Hepatocyte (in vitro differentiated cells): ENCODE measurements at places on chromosomes 4 and X.
A peak's percentile ranks its signal among the peaks of the same experiment; 100 is the strongest.

DNA sequence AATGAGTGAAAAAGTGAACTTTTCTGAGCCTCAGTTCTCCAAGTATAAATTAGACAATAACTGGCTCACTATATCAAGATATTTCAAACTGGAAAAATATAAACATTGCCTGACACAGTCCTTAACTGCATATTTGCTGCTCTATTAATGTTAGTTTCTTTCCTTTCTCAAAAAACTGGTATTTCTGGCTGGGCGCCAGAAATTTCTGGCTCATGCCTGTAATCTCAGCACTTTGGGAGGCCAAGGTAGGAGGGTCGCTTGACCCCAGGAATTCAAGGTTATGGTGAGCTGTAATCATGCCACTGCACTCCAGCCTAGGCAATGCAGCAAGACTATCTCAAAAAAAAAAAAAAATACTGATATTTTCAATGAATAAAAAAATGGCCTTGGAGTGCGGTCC, 227.0 kb downstream of the MAGEB17 start:
- H3K27me3 ChIP-seq = no peaks in the 10 kb centered on the region
- no peak overlapping the region for H3K4me3 ChIP-seq
- no peak for DNase-seq
- no peak overlapping the region for H3K27ac ChIP-seq
- H3K4me1 ChIP-seq = no peaks in the 10 kb centered on the region

DNA sequence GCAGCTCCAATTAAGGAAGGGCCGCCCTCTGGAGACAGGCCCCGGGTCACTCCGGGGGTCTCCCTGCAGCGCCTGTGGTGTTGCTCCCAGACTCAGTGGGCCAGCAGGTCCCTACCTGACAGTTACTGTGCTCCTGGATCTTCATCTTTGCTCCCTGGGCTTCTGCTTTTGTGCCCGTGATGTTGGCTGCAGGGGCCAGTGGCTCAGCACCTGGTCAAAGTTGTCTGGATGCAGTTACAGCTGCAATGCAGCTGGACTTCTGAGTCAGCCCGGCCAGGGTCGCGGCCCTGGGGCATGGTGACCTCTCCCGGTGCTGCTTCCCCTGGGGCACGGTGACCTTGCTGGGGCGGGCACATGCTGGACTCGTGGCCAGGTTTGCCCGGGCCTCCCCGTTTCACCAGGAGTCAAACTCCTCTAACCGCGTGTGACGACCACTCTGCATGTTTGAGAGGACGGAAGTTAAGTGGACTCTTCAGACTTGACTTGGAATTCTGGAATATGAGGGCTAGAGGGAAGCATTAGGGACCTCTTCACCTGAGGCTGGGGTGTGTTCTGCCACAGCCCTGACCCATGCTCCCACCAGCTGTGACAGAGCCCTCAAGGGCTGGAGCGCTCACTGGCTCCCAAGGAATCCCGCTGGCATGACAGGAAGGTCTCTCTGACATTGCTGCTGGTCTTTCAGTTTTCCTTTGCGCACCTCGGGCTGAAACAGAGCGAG, 3.7 kb downstream of the CTAG2 start:
- H3K4me3 ChIP-seq = no peak overlapping the region
- H3K27ac ChIP-seq = no peak overlapping the region
- no peaks in the 10 kb centered on the region for H3K4me1 ChIP-seq
- DNase-seq = peak; percentile 2
- H3K36me3 ChIP-seq = no peaks in the 10 kb centered on the region

- H3K27ac ChIP-seq = peak overlapping the region; percentile 47
- no peak overlapping the region for H3K4me3 ChIP-seq
- H3K27me3 ChIP-seq = no peaks in the 10 kb centered on the region
- peak; percentile 50 for DNase-seq
- H3K36me3 ChIP-seq = no peaks in the 10 kb centered on the region
- peaks cover 7% of the 10 kb centered on the region for H3K4me1 ChIP-seq
These were observed 67.9 kb downstream of the PPP3CA start for GRCh38 chr4:101279377-101279871.

- DNase-seq = peak; percentile 7
- no peaks in the 10 kb centered on the region for H3K4me1 ChIP-seq
- no peak overlapping the region for H3K4me3 ChIP-seq
- H3K27ac ChIP-seq = no peak overlapping the region
- no peaks in the 10 kb centered on the region for H3K27me3 ChIP-seq
These were observed 466.3 kb upstream of the ACTRT1 start for GRCh38 chrX:128518508-128518907.

- peaks cover 48% of the 10 kb centered on the region for H3K4me1 ChIP-seq
- peak overlapping the region; percentile 32 for H3K27ac ChIP-seq
- no peak overlapping the region for H3K4me3 ChIP-seq
- H3K27me3 ChIP-seq = no peaks in the 10 kb centered on the region
- no peaks in the 10 kb centered on the region for H3K36me3 ChIP-seq
These were observed 74.4 kb downstream of the RPS3A start for GRCh38 chr4:151173871-151174270.
